ENCODE measurements at places on chromosomes 5 and 9.

GRCh38 chr5:43837091-43837490, 234.1 kb downstream of the NNT start:
- DNase-seq: no peak

DNA sequence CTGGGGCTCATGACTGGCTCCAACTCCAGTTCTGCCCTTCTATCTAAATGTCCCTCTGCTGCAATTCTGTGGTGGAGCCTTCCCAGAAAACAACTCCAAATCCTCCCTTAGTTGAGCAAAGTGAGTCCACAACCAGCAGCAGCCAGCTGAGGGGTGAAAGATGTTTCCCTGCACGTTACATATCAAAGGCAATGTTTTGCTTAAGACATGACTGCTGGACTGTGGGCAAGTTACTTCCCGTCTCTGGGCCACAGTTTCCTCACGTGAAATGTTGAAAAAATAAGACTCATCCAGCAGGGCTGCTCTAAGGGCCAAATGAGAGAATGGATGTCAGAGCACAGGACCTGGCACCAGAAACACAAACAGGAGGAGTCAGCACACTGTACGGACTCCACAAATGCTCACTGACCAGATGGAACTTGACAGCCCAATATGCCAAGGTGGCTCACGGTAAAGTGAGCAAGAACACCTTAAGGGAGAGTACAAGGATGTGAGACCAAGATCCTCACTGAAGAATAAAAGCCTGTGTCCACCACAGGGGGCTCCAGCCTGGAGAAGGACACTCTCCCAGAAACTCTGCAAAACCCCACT, 138.4 kb upstream of the ABCA1 start:
- no peak for DNase-seq

DNA sequence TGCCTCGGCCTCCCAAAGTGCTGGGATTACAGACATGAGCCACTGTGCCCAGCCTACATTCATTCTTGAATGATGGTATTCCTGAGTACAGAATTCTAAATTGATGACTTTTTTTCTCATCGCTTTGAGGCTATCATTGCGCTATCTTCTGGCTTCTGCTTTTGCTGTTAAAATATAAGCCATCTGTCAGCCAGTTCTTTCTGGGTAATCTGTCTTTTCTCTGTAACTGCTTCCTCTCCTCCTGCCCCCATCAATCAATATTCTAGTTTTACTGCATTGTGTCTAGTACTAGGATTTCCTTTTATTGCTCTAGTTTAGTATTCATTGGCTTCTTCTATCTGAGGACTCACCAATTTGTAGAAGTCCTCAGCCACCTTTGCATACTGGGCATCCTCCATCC, 89.0 kb downstream of the PLPP1 start:
- no peak for DNase-seq

- DNase-seq: no peak
These were observed 145.4 kb downstream of the CD180 start for GRCh38 chr5:67051164-67051563.

- no peak for DNase-seq
These were observed 119.3 kb downstream of the C5orf15 start for GRCh38 chr5:133849116-133849515.

DNA sequence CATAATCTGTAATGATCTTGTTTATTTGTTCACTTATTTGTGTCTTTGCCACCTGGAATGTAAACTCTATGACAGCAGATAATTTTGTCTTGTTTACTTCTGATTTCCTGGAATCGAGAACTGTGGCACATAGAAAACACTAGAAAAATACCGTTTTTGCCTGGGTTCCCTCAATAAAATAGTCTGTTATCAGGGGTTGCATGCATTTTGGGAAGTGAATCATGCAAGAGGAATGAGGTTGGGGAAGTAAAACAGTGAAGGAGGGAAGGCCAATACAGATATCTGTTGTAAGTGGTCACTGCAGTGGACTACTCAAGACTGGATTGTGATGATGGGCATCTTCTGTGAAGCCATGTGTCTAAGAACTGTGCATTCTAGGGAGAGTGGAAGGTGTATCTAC, 45.2 kb upstream of the IL6ST start:
- DNase-seq: no peak
